ENCODE measurements at places on chromosomes 11 and 22.

DNA sequence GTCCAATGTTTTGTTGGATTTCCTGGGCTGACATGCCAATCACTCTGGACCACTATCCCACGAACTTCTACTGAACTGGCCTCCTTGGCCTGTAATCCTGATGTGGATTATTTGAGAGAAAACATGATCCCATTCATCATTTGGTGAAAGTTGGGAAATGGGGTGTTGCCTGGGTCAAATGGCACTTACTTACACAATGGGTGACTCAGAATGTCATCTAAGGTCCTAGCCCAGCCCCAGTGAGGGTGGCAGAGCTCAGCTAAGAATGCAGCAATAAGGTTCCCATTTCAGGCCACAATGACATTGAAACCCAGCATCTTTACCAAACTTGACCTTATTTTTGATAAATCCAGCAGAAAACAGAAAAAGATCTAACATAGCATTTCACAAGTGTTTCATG lies 8.0 kb upstream of the DSCAML1 start:
- DNase-seq, result no peak

- no peak for DNase-seq
Observed at GRCh38 chr22:45239681-45240051, 1.0 kb downstream of the KIAA0930 start.

GRCh38 chr22:50210378-50211139 lies 9.7 kb downstream of the SELENOO start:
- no peak for DNase-seq

- DNase-seq, result no peak
Observed at GRCh38 chr11:36330411-36330810, 34.3 kb downstream of the PRR5L start.

DNA sequence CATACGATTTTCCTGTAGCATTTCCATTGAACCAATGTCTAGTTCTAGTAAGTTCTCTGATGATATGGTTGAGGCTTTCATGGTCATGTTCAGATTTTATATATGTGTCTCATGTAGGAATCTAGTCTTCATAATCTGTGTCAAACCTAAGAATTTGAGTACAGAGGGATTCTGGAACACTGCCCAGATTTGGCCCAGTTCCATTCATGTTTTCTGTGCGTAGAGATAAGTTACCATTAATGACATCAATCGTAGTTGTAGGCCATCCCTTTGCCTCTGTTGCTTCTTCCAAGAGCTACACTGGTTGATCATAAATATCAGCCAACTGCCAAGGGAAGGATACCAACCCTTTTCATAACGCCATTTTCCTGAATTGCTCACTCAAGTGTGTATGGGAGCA lies 23.3 kb downstream of the ST3GAL4 start:
- DNase-seq, result no peak

DNA sequence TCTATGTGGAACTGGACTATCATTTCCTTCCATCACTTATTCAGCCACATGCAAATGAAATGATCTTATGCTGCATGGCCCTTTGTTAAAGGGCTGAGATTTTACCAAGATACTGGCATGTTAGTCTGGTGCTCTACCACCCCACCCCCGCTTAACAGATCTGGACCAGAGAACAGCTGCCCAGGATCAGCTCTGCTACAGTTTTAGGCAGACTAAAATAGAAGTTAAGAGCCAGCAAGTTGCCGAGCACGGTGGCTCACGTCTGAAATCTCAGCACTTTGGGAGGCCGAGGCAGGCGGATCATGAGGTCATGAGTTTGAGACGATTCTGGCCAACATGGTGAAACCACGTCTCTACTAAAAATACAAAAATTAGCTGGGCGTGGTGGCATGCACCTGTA lies 4.6 kb downstream of the DDB1 start:
- no peak for DNase-seq

DNA sequence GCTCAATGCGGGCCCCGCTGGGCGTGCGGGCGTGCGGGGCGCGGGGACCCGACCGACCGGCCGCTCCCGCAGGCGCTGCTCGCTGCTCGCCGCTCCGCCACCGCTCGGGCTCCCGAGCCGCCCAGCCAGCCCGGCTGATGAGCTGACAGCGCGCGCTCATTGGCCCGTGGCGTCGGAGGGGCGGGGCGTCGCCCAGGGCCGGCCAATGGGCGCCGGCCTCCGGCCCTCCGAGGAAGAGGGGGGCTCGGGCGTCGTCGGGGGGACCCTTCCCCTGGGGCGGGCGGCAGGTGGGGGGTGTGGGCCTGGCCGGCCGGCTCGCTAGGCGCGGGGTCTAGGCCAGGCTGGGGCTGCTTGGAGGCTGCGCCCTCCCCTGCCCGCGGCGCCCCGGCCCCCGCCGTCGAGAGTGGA lies at the start of gene SCUBE1:
Gene SCUBE1, minus strand, starts transcription at position 111 of the 408 bp plus-strand sequence. CDS start 111 bp downstream, outside the sequence.
- DNase-seq, result peak; percentile 2

GRCh38 chr22:30182350-30182745 lies 64.2 kb downstream of the LIF start:
- no peak for DNase-seq

- DNase-seq, result peak; percentile 71
Observed at GRCh38 chr11:67262731-67263675, 3.3 kb upstream of the GRK2 start.

DNA sequence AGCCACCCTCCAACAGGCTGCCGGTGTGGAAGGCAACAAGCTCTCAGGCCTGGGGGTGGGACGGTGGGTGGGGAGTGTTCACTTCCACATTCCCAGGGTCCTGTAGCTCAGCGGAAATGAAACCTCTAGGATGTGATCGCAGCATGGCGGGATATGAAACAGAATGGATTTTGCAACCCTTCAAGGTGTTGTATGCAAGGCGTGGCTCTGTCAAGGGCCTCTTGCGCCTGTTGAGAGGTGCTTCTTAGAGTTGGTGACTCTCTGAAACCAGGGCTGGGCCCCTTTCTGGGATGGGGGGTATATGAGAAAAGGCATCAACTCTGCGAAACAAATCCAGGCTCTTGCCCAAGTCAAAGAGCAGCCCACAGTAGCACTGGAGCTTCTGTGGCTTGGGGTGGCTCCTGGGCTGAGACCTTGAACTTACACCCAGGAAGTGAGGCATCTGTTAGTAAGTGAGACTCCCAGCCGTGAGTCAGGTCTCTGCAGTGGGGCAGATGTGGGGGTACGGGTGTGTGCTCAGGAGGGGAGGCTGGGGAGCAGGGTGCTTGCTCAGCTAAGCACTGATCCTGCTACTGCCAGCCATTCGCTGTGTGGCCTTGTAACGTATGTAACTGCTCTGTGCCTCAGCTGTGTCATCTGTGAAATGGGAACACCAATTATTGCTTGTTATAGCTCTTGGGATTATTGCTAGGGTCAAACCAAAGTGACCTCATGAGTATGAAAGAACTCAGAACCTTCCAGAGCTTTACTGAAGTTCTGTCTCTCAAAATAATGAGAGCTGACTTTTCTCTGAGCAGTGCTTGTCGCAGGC lies 28.3 kb downstream of the NECTIN1 start:
- DNase-seq, result no peak

DNA sequence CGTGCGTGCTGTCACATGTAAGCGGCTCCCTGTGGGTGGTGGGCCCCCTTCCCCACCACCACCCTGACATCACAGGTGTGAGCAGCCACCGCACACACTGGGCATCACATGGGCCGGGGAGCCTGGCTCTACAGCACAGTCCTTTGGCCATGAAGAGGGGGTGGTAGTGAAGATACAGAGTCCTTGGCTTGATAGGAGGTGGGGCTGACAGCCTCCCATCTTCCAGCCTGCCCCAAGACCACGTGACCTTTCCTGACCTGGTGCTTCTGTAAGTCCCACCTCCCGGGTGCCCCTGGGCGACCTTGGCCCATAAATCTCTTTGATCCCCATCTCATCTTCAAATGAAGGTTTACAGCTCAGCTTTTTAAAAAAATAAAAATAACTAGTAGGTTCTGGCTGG lies 21.2 kb upstream of the MGAT3 start:
- no peak for DNase-seq
